ENCODE measurements at places on chromosomes 1 and 21.

DNA sequence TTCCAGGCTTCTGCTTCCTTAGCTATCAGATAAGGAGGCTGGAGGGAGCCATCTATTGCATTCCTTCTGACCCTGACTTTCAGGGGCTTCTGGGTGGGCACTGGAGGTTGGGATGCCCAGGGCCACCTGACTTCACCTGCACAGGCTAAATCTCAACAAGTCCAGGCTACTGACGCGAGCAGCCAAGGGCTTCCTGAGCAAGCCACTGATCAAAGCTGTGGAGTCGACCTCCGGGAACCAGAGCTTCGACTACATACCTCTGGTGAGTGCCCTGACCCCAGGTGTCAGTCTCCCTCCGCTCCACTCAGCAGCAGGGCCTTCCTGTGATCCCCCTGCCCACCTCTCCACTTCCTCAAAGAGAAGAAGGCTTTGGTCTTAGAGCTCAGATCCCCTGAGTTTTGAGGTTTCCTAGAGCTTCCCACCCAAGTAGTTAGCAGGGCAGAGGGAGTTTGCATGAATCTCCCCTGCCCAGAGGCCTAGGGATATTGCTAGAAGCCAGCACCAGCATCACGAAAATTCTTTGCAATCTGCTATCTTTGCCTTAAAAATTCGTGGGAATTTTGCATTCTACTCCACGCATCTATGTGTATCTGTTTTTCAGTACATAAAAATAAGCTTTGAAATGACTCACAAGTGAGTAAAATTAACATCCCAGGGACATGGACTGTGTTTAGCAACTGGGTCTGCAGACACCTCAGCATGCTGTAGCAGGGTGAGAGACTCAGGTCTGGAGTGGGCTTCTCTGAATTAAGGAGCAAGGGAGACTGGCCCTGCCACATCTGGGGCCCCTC lies 61.4 kb downstream of the VWA5B1 start:
- no peak for DNase-seq

DNA sequence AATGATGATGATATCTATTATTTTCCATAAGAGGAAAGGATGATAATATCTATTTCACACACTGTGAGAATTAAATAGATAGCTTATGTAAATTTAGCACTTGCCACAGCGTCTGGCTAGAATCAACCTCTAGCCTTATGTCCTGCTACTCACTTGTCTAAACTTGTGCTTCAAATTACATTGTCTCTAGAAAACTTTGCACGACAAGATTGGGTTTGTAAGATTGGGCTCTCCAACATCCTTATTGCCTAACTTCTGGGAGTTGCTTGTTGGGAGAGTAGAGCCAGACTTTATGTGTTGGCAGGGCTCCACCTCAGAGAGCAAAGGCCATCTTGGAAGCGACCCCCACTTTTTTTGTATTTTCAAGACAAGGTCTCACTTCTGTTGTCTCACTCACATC lies 50.0 kb upstream of the POGK start:
- no peak for DNase-seq

DNA sequence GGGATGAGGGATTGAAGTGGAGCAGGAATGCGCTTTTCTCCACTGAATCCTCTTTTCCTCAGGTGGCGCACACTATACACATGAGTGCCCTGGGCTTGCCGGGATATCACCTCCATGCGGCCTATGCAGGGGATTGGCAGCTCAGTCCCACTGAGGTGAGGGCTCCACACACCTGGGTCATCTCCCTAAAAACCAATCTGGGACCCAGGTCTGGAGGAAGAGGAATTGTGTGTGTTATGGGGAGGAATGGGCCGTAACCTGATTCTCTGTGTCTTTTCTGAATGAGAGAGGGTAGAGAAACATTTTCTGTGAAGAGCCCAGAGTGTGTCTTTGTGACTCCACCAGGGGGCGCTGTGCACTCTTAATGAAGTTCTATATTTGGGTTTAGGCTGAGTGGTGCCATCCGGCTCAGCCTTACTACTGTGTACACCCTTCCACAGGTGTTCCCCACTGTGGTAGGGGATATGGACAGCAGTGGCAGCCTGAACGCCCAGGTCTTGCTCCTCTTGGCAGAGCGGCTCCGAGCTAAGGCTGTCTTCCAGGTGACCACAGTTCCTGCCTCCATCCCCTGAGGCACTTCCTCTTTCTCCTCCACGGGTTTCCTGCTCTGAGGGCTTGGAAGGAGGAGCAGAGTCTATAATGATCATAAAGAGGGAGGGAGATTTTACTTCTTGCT lies 1.5 kb downstream of the TOMM40L start:
- peak; percentile 37 for DNase-seq

- no peak for DNase-seq
These were observed 19.5 kb downstream of the NUAK2 start for GRCh38 chr1:205301842-205302588.

GRCh38 chr1:226548256-226549093 lies at the start of gene STUM:
TSS of gene STUM (plus strand) at chr1:226548764. CDS start at chr1:226548905, 141 bp downstream.
- no peak for DNase-seq

DNA sequence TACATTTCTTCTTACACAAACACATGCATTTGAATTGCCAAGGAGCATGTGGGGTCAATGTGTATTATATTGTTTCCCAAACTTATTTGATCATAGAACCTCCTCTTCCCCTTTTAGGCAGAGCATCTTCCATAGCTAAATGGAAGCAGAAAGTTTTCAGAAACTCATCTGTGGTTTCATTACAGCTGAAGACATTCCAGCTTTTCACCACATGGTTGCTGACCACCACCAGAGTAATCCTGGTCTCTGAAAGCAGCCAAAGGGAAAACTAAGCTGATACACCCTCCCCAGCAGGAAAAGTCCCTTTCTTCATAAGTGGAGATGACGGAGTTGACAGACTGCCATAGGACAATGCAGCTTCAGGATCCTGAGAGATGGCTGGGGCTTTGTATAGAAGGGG lies 30.2 kb upstream of the OTUD3 start:
- DNase-seq: no peak

- no peak for DNase-seq
These were observed 141.8 kb downstream of the DISC1 start for GRCh38 chr1:231768416-231768815.

DNA sequence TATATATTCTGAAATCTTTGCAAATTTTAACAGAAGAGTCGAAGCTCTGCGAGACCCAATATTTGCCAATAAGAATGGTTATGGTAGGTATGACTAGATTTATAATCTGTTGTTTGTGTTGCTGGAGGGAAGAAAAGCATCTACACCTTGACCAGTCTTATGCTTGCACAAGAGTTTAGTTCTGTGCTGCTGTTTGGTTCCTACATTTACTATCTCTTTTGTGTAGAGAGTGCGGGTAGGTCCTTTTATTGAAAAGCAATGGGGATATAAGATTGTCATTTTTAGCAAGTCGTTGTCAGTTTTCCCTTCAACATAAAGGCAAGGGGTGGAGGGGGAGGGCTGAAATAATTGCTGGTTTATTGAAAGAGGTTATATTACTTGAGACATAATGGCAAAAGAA lies 396 bp downstream of the ELAVL4 start:
- DNase-seq: no peak

DNA sequence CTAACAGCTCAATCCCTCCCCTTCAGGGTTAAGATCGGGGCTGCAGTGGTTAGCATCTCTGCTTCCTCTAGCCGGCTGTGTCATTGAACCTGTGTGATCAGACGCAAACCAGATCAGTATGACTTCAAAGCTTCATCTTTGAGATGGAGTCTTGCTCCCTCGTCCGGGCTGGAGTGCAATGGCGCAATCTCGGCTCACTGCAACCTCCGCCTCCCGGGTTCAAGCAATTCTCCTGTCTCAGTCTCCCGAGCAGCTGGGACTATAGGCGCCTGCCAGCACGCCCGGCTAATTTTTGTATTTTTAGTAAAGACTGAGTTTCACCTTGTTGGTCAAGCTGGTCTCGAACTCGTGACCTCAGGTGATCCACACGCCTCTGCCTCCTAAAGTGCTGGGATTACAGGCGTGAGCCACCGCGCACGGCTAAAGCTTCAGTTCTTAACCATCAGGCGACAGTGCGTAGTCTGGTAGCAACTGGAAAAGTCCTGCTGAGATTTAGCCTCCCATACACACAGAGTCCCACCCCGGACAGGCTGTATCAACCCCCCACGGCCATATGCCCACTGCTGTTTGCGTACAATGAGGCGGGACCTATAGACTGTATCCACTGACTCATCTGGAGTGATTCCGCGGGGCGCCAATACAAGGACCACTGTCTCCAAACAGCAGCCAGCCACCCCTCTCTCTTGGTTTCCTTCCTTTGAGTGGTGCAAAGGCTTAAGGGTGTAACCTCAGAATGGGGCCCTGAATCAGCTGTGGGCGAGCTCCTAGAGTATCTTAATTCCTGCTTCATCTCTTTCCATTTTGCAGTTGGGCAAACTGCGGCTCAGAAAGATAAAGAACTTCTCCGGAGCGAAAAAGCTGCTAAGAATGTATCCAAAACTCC lies 23.3 kb downstream of the CELA3A start:
- DNase-seq: peak; percentile 55

DNA sequence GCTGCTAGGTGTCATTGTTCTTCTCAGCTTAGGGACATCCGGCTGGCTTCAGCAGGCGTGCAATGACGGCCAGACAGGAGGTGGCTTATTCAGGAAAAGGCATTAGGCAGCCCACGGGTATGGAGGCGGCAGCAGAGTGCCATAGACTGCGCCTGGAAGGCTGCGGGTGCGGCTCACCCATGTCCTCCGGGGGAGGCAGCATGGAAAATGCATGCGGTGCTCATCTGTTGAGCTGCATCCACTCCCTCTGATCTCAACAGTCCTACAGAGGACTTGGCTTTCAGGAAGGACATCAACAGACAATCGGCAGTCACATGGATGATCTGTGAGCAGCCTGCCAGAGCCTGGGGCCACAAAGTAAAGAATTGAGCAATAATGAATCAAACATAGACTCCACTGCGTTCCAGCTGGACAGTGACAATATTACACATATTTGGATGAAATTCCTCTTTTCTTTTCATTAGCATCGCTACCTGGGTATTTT lies 42.9 kb downstream of the UMODL1 start:
- DNase-seq: no peak

DNA sequence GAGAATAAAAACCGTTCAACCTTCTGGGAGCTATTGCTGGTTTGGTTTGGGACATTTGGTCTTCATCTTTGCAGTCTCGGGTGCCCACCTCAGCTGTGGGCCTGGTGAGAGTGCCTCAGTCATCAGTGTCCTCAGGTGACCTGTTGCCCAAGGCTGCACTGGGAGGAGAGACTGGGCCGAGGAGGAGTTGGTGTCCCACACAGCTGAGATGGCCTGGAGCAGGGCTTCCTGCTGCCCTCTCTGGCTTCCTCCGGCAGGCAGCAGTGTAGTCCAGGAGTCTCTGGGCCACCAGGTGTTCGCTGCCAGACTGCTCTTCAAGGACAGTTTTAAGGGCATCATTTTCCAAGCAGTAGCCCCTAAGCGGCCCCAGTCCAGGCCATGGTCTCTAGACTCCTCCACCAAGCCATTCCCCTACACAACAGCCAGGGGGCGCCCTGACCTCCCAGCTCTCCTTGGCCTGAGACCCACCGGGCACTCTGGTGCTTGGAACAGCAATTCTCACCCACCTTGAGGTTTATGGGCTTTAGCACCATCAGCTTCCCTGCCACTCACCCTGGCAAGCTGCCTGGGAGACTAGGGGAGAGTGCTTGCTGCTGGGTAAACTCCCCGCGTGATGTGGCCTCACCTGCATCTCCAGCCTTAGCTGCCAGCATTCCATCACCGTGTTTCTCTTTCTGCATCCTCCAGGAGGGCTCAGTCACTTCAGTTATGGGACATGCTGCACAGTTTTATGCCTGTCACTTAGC lies 9.1 kb upstream of the SYTL1 start:
- DNase-seq: no peak

DNA sequence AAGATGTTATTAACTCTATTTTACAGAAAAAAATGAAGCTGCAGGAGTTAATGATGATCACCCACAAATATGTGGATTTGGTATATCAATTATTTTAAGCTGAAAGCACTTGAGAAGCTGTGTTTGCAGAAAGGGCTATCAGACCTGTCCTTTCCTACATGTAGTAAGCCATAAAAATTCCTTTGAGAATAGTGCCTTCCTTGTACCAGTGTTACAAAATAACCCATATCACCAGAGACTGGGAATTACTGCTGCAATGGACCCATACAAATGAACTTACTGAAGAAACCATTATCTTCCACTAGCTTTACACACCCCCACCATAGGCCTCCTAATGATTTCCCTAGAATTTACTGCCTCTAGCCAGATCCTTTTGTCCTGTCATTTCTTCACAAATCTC lies 99.2 kb upstream of the ZRANB2 start:
- DNase-seq: no peak

DNA sequence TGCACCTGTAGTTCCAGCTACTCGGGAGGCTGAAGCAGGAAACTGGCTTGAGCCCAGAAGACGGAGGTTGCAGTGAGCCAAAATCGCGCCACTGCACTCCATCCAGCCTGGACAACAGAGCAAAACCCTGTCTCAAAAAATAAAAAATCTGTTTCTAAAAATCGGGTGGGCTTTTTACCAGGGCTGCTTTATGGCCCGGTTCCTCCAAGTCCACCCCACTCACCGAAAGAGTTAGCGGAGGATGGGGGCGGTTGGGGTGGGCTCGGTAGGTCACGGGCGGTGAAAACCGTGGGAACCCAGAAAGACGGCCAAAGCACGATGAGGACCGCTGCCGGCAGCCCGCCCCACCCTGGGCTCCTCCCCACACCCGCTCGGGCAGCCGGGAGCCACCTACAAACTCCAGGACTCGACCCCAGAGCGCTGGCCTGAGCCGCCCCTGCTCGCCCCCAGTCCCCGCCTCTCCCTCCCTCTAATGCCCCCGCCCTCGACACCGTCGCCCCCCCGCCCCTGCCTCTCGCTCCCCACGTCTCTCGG lies 846 bp upstream of the PER3 start:
- DNase-seq: no peak

DNA sequence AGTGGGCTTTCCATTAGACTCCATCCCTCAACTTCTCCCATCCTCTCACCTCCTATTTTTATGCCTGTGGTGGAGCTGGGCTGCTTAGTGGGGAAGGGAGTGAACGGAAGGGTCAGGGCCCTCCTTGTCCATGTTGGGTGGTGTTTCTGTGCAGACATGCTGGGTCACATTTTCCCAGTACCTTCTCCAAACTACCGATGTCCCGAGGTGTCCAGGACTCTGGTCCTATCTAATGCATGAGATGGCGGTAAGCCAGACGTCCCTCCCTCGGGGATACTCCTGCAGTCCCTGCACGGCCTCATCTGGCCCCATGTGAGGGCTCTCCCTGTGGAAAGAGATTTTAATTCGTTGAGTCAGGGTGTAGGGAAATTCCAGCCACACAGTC lies 61.0 kb downstream of the OBSCN start:
- DNase-seq: no peak

DNA sequence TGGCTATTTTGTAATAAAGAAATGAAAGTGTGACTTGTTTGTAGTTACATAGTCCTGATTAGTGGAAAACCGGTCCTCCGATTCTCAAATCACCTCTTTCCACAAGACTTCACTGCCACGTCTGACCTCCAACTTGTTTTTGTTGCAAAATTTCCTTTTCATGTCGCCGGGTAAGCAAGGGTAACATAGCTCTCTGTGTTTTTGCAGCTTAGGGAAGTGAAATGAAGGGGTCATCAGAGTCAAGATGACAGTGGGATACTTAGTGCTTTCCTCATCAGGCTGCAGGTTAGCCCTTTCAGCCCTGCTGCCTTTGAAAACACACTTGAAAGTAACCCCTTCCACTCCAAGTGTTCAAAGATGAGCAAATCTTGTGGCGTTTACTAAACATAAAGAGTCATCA lies 217.9 kb downstream of the USP25 start:
- DNase-seq: no peak
